ENCODE measurements at places on chromosomes 1 and 21. TPM values are rescaled to one million over a fixed set of nuclear protein-coding genes. Genes with fewer than 3 reads are reported as not detected.

GRCh38 chr21:45935628-45936027, 45.9 kb upstream of the COL6A1 start:
- no peak for DNase-seq

- no peak for DNase-seq
These were observed 10.4 kb downstream of the CLEC20A start for GRCh38 chr1:178486100-178487069.

- no peak for DNase-seq
These were observed 117.6 kb upstream of the ZNF678 start for GRCh38 chr1:227445746-227446145.

DNA sequence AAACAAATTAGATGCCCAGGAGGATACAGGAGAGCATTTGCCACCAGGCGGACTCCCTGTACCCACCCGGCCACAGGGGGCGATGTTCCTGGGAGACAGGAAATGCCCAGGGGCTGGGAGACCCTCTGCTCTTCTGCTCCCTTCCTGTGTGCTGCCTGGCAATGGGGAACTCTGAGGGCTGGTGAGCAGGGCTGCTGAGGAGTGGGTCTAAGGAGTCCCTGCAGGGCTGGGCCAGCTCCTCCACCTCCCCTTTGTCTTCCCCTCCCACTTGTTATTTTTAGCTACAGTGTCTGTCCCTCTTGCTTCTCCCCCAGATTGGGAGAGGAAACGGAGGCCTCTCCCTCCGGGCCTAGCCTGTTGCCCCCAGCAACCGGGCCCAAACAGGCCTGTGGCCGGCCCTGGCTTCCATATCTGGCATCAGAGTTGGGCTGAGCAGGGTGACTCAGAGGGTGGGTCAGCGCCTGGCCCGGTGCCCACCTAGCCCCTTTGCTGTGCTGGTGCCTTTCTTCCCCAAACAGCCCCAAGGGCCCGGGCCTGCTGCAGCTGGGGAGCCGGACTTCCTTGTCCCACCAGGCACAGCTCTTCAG, 11.6 kb downstream of the LMNA start:
- DNase-seq: peak; percentile 72

GRCh38 chr1:198830412-198830811, 191.6 kb downstream of the PTPRC start:
- peak; percentile 9 for DNase-seq

DNA sequence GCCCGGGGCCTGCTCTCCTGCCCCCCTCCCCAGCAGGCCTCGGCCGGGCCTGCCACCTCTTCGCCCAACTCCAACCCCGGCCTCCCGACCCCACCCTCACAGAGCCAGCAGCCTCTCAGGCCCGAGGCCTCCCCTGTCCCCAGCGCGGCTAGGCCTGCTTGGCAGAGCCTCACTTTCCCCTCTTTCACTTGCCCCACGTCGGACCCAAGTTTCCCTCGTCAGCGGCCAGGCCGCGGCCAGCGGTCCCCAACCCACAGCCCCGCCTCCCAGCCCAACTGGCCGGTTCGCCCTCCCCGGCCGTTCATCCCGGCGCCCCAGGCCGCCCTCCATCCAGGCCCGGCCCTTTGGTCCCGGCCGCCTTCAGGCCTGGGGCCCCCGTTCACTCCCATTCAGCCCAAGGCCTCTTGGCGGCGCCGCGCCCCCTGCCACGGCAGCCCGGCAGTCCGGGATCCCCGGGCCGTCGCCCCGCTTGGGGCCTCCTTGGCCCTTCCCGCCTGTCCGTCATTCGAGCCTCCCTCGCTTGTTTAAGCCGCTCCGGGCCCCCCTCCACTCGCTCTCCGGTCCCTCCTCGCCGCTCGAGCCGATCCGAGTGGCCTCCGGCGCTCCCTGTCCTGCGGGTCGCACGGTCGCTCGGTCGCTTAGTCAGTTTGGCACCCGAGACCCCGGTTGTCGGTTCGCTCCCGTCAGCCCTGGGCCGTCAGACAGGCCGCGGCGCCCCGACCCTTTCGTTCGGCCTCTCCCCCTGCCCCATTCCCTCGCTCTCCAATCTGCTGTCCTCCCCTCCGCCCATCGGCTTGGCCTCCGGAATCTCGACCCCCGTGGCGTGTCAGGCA, 1.4 kb downstream of the LRRC41 start:
- DNase-seq: peak; percentile 73

DNA sequence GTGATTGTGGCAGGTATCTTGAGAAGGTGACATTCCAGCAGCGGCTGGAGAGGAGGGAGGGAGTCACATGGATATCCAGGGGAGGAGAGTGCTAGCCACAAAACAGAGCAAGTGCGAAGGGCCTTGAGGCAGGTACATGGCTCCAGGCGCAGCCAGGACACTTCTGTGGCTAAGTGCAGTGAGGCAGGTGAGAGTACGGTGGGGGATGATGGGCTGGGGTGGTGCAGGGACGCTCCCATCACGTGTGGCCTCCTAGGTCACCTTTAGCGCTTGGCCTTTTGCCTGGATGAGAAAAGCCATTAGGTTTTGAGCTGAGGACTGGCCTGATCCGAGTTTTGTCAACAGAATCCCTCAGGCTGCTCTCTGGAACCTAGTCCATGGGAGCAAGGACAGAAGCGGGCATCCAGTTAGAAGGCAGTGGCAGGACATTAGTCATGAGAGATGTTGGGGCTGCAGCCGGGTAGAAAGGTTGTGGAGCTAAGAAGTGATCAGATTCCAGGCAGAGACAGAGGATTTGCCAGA, 31.6 kb downstream of the SMYD2 start:
- DNase-seq: no peak

The INKA2 gene
- 0.25 TPM for total RNA-seq

DNA sequence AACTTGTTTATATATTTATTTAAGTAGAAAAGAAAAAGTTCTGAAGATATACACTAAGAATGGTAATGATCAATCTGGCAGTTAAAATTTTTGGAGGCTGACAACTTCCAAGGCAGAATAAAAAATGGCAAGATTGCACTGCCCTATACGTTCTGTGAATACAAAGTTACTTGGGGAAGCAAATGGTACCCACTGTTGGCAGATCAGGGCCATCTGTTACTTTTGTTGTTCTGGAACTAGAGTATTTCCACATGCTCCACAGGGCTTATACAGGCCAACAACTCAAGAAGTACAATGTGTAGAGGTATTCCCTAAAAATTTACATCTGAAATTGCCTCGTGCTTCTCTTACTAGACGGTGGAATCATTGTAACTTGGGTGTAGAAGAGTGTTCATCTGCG, 53.2 kb downstream of the AHCTF1 start:
- no peak for DNase-seq

The C1QC gene
- total RNA-seq: not detected

The ALX3 gene
- not detected for total RNA-seq
